Activated T-helper 17 cell treated with anti-CD3 and anti-CD28 coated beads, Interleukin-2, amount 50 U/mL, for 72 hours (primary cell): ENCODE measurements at places on chromosomes 4 and X. TPM values are rescaled to one million over a fixed set of nuclear protein-coding genes. Genes with fewer than 3 reads are reported as not detected.
A peak's percentile ranks its signal among the peaks of the same experiment; 100 is the strongest.

DNA sequence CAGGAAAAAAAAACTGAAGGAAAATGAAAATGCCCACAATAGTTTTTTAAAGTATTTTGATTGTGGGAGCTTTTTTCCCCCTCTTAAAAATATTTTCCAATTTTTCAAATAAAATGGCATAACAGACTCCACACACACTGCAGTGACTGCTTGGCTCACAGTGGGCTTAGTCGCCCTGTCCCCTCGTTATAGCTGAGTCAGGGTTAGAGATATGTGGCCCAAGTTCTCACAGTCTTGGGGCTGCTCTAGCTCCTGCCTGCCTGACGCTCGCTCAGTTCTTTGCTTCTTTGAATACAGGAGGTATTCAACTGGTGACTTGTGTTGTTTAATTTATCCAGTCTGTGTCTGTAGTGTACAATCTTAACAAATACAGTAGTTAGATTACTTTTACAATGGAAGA, 47.7 kb downstream of the BEND2 start:
- ATAC-seq, result no peak

The PRPS2 gene
- total RNA-seq, result 68.7 TPM

GRCh38 chrX:2748815-2749188, 3.0 kb upstream of the XG start:
- no peak for ATAC-seq

DNA sequence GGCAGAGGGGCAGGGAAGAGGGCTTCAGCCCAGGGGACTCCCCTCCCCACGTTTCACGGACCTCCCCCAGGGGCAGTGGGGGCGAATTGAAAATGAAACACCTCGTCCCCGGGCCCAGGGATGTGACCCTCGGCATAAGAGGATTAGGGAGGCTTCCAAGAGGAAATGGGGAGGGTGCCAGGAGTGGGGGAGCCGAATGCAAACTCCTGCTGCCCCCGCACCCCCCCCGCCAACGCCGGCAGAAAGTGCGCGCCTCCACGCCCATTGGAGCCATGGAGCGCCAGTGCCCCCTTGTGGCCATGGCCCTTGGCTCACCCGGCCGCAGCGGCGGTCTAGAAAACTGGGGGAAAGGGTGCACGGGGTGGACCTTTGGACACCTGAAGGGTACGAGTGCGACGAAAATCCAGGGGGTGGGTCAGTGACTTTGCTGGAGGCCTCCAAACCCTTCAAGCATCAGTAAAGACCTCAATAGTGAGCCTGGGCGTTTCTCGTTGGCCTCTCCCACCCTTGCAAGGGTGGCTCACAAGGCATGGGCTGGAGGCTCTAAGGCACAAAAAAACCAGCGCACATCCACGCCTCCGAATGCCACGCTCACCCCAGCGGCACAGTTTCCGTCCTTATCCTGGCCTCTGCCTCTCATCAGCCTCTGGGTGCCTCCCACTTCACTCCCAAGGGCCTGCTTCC, 120.8 kb upstream of the PJA1 start:
- peak; percentile 63 for ATAC-seq

DNA sequence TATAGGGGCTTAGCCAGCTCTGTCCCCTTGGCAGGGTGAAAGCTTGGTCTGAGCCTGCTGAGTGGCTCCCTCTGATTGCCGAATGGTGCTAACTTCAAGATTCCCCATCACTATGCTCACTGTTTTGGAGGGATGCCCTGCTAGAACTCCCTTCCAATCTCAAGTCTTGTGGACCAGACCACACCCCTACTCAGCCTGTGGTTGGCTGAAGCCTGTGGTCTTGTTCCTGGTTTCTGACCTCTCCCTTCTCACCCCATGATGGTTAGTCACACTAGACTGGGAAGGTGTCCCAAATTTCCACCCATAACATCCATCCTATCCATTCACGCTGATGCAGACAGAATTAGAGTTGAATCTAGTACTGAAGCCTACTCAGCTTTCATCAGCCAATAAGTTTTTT, 184.7 kb upstream of the NDP start:
- no peak for ATAC-seq

The SPACA5 gene
- not detected for total RNA-seq
